ENCODE measurements at places on chromosomes 1 and 21. TPM values are rescaled to one million over a fixed set of nuclear protein-coding genes. Genes with fewer than 3 reads are reported as not detected.

HHIPL2 gene
- 0.14 TPM for total RNA-seq

RSPO1 gene
- not detected for total RNA-seq

FCGR1A gene
- total RNA-seq, result not detected

MX1 gene
- total RNA-seq, result 162 TPM

PIK3C2B gene
- total RNA-seq, result 38.2 TPM

TEDDM1 gene
- total RNA-seq, result not detected

AQP10 gene
- total RNA-seq, result not detected

LCE1C gene
- not detected for total RNA-seq

CTSK gene
- total RNA-seq, result 2.1 TPM

CRP gene
- not detected for total RNA-seq

RAB42 gene
- total RNA-seq, result not detected

TNFRSF4 gene
- total RNA-seq, result 340 TPM

FABP3 gene
- not detected for total RNA-seq

CD84 gene
- total RNA-seq, result 14.8 TPM

SPRR2A gene
- total RNA-seq, result not detected

SLC6A9 gene
- 12.5 TPM for total RNA-seq

LCE7A gene
- total RNA-seq, result not detected

SPRR1B gene
- total RNA-seq, result not detected

CCDC27 gene
- total RNA-seq, result not detected

ARMH1 gene
- total RNA-seq, result 75.1 TPM

PLPP3 gene
- total RNA-seq, result not detected

ACKR1 gene
- total RNA-seq, result not detected

IFT25 gene
- 62.0 TPM for total RNA-seq

CRTC2 gene
- 80.4 TPM for total RNA-seq

PLPPR4 gene
- not detected for total RNA-seq

HSD3B2 gene
- total RNA-seq, result not detected

RAB7B gene
- total RNA-seq, result not detected

KCNC4 gene
- total RNA-seq, result 14.3 TPM

Data from activated CD4-positive, alpha-beta T cell treated with anti-CD3 and anti-CD28 coated beads for 36 hours (primary cell).